ENCODE measurements at places on chromosomes 3 and 15.

GRCh38 chr15:39499681-39500080, 81.2 kb upstream of the THBS1 start:
- no peak for DNase-seq

GRCh38 chr15:40918799-40919392, 10.2 kb upstream of the DLL4 start:
- no peak for DNase-seq

- DNase-seq = no peak
These were observed 73.7 kb downstream of the RAB7A start for GRCh38 chr3:128799653-128800052.

- peak; percentile 64 for DNase-seq
These were observed 164.8 kb downstream of the ERC2 start for GRCh38 chr3:56303487-56303886.

GRCh38 chr15:40347559-40348473, 3.0 kb upstream of the PHGR1 start:
- DNase-seq = no peak

DNA sequence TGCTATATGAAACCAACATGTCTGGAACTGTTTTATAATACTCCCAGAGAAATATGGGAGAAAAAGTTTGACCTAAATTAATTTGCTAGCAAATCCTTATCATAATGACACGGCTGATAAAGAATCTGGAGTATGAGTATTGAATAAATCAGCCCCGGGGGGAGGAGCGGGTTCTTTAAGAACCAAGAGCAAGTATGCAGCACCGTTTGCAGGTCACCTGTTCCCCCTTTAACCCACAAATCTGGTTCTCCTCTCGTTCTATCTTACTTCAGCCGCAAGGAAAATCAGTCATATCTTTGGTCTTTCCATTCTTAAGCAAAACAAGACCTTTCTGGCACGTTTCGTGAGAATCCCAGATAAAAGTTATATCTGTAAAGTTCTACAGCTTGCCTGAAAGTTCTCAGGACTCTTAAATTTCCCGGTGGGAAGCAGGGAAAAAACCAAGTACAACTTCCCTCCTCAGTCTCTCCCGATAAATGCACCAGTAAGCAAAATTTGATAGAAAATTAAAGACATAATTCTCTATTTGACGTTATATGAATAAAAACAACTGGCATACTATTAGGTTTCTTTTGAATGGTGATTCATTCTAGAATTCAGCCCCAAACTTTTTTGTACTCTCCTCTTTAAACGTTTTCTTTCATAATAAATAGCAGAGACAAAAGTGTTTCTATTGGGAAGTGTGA, 348.6 kb downstream of the ZBBX start:
- no peak for DNase-seq

- DNase-seq = peak; percentile 13
These were observed 502 bp downstream of the DPH3 start for GRCh38 chr3:16264174-16264707.

DNA sequence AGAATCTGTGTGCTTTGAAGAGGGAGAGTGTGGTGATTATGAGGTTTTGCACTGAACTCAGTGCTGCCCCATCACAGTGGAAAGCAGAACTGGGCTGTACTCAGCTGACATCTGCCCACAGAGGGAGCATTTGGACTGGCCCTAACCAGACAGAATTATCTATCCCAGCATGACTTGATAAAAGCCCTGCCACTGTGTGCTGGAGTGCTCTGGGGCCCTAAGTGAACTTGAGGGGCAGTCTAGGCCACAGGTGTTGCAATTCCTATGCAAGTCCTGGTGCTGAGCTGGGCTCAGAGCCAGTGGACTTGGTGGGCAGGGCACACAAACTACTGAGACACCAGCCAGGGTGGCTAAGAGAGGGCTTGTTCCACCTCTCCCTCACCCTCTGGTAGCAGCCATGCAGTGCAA, 269.2 kb upstream of the CTNNB1 start:
- DNase-seq = no peak

DNA sequence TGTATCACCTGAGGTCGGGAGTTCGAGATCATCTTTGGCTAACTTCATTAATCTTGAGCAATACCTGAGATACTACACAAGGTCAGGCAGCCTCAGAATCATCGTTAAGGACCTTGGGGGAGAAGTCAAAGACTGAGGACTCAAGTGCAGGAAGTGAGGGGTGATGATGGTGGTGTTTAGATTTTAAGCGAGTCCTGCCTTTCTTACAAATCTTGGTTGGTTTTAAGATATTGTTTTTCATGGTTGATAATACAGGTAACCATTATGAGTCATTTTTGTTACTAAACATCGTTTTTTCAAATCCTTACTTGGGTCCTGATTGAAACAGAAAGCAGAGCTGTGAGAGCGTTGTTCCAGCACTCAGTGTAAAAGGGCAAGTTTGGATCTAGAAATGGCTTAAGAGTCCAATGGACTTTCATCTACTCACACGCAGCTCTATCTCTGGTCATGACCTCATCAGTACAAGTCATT, 4.1 kb downstream of the RASGRP1 start:
- no peak for DNase-seq

DNA sequence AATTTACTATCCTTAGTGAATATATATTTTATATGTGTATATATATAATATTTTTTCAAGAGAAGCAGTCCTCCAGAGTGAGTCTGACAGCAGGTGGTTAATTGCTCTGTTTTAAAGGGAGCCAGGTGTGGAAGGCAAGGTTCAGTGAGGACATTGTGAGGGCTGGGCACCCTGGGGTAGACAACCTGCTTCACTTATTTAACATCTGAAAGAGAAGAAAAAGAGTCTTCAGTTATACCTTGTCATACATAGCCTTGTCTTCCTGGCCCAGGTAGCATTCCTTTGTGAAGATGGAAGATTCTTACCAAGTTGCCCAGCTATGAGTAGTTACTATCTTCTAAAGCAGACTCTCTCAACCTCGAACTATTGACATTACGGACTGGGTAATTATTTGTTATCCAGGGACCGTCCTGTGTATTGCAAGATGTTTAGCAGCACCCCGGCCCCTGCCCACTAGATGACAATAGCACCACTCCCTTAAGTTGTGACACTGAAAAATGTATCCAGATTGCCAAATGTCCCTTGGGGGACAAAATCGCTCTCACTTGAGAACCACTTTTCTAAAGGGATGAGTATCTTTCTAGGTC, 336.0 kb upstream of the TRIM42 start:
- no peak for DNase-seq

DNA sequence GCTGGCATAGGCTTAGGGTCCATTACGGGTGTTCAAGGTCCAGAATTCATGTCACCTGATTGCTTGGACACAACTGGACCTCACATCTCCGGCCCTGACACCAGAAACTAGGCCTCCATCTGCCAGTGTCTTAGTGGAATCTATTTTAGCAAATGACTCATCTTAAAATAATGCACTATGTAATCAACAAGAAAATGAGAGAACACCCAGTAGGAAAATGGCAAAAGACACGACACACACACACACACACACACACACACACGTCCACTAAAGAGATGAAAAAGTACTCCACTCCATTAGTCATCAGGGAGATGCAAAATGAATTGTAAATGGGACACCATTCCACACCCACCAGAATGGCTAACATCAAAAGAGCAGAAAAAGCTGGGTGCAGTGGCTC, 11.2 kb downstream of the APBA2 start:
- DNase-seq = no peak

DNA sequence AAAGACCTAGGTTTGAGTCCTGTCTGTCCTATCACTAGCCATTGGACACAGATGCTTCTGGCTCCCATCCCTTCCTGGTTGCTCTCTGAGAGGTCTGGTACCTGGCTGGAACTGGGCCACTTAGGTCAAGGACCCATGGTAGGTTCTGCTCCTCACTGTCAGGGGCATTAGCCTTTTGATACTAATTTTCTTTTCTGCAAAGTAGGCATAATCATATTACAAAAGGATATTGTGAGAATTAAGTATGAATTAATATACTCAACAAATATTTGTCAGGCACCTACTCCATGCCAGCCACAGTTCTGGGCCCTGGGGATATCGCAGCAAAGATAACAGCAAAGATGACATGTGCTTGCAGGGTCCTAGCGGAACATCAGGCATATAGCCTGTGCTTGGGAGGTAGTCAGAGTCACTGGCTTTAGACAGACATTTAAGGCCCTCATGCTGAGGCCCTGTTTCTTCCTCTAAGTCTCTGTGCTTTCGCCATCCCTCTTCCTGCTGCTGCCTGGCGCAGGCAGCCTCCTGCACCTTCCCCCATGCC, 25.6 kb upstream of the LCTL start:
- DNase-seq = no peak

DNA sequence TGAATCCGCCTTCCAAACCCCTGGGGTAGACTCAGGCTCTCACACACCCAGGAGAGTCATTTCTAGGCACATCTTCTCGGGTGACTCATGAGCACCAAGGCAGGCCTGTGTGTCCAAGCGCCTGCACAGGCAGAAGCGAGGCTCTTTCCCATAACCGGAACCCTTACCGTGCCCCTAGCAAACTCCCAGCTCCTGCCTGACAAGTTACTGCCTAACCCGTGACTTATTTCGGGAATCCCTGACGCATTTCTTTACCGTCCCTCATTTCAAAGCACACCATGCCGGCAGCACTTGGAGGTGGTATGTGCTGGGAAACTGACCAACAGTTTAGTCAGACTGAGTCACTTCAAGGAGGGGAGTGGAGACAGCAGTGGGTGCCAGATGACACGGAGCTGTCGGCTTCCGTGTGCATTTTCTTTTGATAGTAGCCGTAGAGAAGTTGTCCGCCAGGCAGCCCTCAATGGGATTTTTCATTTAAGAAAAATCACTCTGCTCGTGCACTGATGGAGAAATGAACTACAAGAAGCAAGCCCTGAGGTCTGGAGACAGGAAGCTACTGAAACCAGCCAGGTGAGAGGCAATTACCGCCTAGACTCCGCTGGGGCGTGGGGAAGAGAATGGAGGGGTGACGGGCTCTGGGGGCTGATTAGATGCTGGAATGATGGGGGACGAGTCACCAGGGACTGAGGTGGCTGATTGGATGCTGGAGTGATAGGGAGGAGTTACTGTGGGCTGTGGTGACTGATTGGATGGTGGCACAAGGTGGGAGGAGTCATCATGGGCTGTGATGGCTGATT, 17.3 kb upstream of the HRH1 start:
- peak; percentile 32 for DNase-seq

GRCh38 chr15:29936353-29937049, 114.2 kb upstream of the TJP1 start:
- no peak for DNase-seq

- no peak for DNase-seq
These were observed 1.7 kb upstream of the NME9 start for GRCh38 chr3:138331143-138331894.

DNA sequence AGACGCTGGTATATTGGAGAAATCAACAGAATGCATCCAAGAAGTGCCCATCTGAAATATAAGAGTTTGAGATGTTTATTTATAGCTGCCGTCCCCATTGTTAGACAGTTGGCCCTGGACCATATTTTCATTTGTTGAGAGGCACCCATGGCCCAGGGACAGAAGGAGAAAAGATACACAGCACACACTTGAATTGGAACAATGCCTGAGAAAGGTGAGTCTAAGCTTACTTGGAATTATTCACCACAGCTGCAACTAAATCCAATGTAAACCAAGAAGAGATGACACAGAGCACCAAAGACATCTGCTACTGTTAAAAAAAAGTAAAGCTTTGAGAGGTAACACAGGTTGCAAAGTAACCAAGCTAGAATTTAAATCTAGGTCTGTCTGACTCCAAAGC, 525.5 kb upstream of the NAALADL2 start:
- no peak for DNase-seq

DNA sequence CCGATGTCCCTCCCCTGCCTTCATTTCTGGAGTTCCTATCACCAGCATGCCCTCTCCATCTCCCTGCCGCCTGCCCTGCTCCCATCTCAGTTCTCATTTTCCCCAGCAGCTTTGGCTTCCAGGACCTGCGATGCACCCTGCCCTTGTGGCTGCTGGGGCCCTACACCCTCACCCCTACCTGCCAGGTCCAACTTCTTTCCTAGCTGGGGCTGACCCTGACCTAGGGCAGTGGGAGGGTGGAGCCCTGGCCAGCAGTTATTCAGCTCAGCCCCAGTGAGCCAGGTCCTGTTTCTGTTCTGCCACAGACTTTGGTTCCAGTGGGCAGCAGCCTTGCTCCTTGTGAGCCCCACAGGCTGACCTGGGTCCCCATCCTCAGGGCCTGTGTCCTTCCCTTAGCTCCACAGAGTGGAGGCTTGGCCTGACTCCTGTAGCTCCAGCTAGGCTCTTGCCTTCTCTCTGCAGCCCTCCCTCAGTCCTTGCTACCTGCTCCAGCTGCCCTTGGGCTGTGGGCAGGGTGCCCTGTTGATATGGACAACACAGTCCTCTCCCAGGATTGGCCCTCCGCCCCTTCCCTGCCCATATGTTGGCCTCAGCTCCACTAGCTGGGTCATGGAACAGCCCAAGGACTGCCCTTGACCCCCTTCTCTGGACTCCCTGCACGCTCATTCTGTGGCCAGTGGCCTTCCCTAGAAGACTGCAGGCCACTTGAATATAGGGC, 34.7 kb upstream of the PDE8A start:
- DNase-seq = no peak

DNA sequence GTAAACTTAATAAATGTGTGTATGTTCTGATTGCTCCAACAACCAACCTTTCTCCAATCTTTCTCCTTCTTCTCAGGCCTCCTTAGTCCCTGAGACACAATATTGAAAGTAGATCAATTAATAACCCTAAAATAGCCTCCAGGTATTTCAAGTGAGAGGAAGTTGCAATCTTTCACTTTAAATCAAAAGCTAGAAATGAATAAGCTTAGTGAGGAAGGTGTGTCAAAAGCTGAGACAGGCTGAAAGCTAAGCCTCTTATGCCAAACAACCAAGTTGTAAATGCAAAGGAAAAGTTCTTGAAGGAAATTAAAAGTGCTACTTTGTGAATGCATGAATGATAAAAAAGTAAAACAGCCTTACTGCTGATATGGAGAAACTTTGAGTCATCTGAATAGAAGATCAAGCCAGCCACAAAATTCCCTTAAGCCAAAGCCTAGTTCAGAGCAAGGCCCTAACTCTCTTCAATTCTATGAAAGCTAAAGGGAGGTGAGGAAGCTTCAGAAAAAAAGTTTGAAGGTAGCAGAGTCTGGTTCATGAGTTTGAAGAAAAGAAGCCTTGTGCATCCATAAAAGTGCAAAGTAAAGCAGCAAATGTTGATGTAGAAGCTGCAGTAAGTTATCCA, 38.6 kb downstream of the CCDC80 start:
- DNase-seq = no peak

DNA sequence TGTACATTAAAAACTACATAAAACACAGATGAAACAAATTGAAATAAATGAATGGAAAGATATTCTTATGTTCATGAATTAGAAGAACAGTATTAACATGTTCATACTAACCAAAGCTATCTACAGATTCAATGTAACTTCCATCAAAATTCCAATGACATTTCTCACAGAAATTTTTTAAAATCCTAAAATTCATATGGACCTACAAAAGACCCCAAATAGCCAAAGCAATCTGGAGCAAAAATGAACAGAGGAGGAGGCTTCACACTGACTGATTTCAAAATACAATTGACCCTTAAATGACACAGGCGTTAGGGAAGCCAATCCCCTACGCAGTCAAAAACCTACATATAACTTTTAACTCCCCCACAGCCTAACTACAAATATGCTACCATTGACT, 39.4 kb downstream of the KPNA1 start:
- no peak for DNase-seq
